ENCODE measurements at places on chromosomes 5 and 9.

- DNase-seq: no peak
Observed at GRCh38 chr5:45507178-45507577, 189.0 kb downstream of the HCN1 start.

DNA sequence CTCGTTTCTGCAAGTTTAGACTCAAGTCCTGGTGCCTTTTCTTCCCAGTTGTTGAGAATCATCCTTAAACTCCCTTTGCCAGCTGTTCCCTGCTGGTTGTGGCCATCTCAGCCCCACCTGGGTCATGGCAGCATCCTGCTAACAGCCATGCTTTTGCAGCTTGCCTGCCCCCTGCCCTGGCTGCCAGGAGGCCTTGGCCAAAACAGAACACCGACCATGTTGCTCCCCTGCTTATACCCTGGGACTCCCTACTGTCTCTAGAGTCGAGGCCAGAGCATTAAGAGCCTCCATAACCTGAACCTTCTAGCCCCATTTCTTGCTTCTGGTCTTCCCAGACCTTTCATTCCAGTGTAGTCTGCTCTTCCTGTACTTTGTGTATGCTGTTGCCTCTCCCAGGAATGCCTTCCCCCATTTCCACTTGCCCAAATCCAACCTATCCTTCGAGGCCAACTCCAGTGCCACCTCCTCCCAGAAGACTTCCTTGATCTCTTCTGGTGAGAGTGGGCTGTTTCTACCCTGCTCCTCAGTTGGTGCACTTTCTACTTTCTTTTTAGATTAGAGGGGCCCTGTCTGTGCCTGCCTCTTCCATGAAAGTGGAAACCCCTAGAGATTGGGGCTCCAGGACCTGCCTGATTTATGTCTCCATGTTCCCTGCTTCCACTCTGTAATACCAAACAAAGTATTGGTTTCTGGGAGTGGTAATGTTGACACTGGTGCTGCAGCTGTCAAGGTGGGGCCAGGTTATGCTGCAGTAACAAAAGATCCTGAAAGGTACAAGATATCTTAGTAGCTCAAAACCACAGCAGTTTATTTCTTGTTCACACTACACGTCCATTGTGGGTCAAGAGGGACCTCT lies 88.2 kb downstream of the AMBP start:
- no peak for DNase-seq

GRCh38 chr9:89225991-89226471 lies 47.4 kb upstream of the SHC3 start:
- DNase-seq: no peak

- DNase-seq: no peak
Observed at GRCh38 chr5:164000819-164001218, 495.4 kb downstream of the MAT2B start.

- DNase-seq: no peak
Observed at GRCh38 chr5:125137535-125137934, 391.1 kb upstream of the ZNF608 start.

GRCh38 chr9:94921656-94922055 lies 195.2 kb downstream of the AOPEP start:
- no peak for DNase-seq

DNA sequence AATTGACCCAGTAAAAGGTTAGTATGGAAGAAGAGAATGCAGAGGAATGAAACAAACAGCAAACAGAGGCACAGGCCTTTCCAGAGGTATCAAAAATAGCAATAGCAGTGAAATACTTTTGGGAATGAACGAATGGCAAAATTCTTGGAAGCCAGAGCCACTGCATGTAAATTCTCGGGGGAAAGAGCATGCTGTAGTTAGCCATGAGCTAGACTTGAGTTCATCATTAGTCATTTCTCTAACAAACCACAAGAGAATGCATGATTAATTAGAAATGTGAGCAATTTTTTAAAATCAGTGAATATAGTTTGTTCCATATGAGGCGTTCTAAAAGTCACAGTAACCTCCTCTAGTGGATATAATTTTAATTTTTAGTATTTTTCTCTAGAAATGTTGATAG lies 170.3 kb upstream of the PRR16 start:
- no peak for DNase-seq

- DNase-seq: no peak
Observed at GRCh38 chr9:128103589-128103962, 24.0 kb downstream of the PTGES2 start.

GRCh38 chr9:135326141-135326540 lies 153.4 kb upstream of the PPP1R26 start:
- no peak for DNase-seq

DNA sequence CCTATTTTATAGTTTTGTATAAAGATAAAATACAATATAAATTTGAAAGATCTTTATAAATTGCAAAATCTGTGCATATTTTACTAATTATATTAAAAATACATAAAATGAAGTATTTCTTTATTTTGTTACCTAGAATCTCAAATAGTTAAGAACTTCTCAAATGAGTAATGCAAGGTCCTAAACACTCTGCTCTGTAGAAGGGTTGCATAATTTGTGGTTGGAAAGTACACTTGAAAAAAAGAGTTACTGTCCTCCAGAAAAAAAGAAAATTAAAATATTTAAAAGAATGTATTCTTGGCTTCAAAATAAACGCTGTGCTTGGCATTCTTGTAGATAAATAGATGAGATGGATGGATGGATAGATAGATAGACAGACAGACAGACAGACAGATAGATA lies 428.8 kb upstream of the CDH6 start:
- no peak for DNase-seq

DNA sequence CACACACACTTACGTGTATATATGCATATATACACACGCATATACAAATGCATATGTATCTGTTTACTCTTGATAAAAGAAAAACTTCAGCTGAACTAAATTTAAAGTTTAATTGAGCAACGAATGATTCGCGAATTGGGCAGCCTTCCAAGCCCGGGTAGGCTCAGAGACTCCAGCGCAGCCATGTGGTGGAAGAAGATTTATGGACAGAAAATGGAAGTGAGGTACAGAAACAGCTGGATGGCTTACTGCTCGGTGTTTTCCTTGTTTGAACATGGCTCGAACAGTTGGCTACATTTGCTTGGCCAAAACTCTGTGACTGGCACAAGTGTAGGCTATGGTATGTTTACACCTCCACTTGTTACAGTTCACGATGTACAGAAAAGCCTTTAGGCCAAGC lies 239.3 kb upstream of the PRDM9 start:
- DNase-seq: no peak

DNA sequence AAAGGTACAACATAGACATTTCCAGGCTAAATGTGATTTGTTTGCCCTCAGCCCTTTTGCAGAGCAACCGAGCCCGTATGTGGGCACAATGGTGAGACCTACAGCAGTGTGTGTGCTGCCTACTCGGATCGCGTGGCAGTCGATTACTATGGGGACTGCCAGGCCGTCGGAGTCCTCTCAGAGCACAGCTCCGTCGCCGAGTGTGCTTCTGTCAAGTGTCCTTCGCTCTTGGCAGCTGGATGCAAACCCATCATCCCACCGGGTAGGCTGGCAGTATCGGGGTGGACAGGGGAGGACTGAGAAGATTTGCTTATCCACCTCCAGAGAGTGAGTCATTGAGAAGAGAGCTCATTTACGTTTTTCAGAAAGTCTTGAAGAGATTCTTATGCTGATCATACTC lies 17.8 kb upstream of the GLIPR2 start:
- no peak for DNase-seq

DNA sequence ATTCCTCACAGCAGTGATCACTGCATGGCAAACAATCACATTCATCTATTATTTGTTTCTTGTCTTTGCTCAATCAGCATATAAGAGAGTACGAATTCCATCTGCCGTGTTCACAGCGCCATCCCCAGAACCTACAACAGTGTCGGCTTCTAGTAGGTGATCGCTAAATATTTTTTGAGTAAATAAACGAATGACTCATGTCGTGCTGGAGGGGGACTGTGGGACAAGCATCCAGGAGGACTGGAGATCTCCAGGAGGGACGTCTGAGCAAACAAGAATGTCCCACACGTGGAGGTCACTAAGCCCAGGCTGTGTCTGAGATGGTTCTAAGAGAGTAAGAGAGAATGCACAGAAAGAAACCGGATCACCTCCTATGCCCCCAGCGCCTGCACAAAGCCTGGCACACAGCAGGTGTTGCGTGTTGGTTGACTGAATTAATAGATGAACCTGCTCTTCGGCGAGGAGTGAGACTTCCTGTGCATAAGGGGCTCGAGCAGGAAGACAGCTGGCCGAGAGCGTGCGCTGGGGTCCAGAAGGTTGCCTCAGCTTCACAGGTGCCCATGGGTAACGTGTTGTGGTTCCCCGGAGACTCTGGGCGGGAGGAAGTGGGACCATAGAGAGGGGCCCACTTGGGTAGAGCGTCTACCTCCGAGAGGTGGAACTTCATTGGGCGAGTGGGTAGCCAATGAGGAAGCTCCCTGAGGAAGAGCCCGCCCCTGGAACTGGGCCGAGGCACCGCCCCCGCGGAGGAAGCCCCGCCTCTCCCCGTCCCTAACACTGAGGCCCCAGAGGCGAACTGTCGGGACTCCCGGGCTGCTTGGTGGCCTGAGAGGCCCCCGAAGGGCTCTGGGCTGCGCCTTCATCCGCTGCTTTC lies 193.0 kb downstream of the MELK start:
- peak; percentile 94 for DNase-seq
